AML-193 (cell line): ENCODE measurements at places on chromosomes 6 and 20.

DNA sequence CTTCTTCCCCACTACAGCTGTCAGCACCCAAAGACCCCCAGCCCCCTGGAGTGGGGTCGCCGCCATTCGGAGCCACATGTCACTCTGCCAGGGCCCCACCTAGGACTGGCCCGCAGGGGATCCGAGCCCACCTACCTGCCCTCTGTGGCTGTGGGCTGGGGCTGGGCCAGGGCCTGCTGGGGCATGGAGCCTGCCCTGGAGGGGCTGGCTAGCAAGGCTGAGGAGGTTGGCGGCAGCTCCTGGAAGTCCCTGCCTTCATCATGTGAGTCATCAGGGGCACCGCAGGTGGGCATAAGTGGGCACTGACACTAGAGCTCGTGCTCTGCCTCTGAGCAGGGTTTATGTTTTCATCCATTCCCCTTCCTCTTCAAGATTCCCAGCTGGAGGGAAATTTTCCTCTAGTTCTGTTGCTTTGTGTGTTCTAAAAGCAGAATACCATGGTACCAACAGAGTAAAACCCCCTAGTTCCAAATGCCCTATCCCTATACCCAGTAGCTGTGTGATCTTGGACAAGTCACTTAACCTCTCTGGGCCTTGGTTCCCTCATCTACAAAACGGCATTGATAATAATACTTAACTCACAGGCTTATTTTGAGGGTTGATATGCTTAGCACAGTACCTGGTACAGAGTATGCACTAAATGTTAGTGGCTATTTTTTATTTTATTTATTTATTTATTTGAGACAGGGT lies 8.7 kb upstream of the FANCE start:
- DNase-seq = no peak

- peak; percentile 11 for DNase-seq
These were observed 1.2 kb downstream of the ABHD12 start for GRCh38 chr20:25389401-25389857.

DNA sequence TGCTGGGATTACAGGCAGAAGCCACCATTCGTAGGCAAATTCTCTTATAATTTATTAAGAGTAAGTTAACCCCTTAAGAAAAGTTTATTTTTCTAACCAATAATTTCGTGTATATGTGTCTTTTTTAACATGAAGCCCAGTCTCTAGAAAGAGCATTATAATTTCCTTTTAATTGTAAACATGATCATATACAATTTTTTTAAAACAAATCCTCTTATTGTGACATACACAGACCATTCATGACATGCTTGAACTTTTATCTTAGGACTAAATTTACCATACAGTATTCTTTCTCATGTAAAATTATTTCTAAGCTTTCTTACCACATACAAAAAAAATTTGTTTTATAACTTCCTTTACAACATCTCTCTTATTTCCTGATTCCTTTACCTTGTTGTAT lies 6.7 kb downstream of the ACOT13 start:
- no peak for DNase-seq

- DNase-seq = no peak
These were observed 12.2 kb upstream of the ZNF831 start for GRCh38 chr20:59151391-59151790.

DNA sequence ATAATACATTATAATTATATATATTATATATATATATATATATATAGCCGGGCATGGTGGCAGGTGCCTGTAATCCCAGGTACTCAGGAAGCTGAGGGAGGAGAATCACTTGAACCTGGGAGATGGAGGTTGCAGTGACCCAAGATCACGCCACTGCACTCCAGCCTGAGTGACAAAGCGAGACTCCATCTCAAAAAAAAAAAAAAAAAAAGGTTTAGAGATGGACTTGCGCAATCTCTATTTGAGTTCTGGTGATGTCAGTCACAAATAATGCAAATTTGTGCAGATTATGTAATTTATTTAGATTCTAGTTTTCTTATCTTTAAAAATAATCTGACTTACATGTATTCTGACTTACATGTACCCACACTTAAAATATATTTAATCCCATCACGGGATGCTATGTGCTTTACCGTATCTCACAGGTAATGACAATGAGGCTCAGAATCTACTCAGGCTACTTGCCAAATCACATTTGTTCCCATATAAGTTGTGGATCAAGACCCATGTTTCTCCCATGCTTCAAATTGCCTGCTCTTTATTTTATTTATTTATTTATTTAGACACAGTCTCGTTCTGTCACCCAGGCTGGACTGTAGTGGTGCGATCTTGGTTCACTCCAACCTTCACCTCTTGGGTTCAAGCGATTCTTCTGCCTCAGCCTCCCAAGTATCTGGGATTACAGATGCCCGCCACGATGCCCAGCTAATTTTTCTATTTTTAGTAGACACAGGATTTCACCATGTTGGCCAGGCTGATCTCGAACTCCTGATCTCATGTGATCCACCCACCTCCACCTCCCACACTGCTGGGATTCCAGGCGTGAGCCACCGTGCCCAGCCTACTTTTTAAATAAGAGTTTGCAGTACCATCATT lies 7.6 kb upstream of the UST start:
- DNase-seq = no peak
